Foreskin keratinocyte (primary cell): ENCODE measurements at places on chromosomes 5 and 9. TPM values are rescaled to one million over a fixed set of nuclear protein-coding genes. Genes with fewer than 3 reads are reported as not detected.

Gene GABRA1
- not detected in 2 replicates for total RNA-seq

Gene CPLANE1
- 11.3 and 12.9 TPM in 2 replicates for total RNA-seq

Gene HSPB3
- not detected in 2 replicates for total RNA-seq

Gene MOB3B
- 27.7 and 35.0 TPM in 2 replicates for total RNA-seq

Gene IGIP
- total RNA-seq, result 1.4 and 1.6 TPM in 2 replicates

Gene DDX4
- total RNA-seq, result not detected in 2 replicates

Gene GMCL2
- total RNA-seq, result not detected in 2 replicates

Gene MED27
- total RNA-seq, result 26.1 and 35.9 TPM in 2 replicates

Gene NME5
- 0.39 TPM in 1 of 2 replicates, not detected in the other for total RNA-seq

Gene SV2C
- total RNA-seq, result under 0.01 and 0.11 TPM in 2 replicates

Gene SET
- 400 and 487 TPM in 2 replicates for total RNA-seq
